ENCODE measurements at places on chromosomes 7 and 10. TPM values are rescaled to one million over a fixed set of nuclear protein-coding genes. Genes with fewer than 3 reads are reported as not detected.

- no peak for DNase-seq
Measured at GRCh38 chr7:64562256-64562625, 630 bp downstream of the ZNF680 start.

GRCh38 chr7:18212758-18213157 is 185.1 kb upstream of the PRPS1L1 start:
- peak; percentile 16 for DNase-seq

GRCh38 chr7:157438121-157439025 is 101.6 kb downstream of the DNAJB6 start:
- no peak for DNase-seq

DNA sequence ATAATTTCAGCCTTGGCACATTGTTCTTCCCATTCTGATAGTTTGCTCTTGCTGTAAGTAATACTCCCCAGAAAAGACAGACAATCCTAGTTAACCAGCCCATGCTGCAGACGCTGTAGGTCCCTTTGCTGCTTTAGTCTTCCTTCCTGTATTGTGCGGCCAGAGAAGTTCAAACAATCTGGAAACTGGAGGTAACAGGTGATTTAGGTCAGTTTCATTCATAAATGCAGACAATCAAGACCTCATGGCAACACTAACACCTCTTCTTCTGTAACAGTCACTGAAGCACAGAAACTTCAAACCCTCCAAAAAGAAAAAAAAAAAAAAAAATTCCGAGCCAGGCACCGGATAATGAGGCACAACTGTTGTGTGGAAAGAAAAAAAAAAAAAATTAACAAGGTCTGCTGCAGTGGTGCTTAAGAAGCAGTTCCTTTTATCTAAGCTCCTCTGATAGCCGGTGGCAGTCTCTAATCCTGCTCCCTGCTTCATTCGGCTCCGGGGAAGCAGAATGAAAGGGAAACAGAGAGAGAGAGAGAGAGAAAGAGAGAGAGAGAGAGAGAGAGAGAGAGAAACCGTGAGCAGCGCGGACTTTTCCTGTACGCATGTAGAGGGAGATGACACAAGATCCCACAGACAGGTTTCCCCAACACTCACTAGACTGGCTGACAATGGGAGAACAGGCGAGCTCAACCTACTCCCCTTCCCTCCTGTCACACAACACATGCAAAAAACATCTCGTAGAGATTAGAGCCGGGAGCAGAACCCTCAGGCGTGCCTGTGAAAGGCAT is at the start of gene SEMA3A:
Gene SEMA3A (minus strand): TSS at position 306 of the 788 bp plus-strand sequence. CDS start 203 bp downstream, at position 103.
- DNase-seq: no peak

The ANKRD61 gene
- polyA plus RNA-seq: 0.19 TPM

The CNNM2 gene
- polyA plus RNA-seq: 2.8 TPM
